ENCODE measurements at places on chromosomes 7 and 10.

GRCh38 chr10:70557876-70558275, 44.7 kb downstream of the PRF1 start:
- DNase-seq, result no peak

- no peak for DNase-seq
Measured at GRCh38 chr7:132603220-132603833, 27.1 kb upstream of the PLXNA4 start.

DNA sequence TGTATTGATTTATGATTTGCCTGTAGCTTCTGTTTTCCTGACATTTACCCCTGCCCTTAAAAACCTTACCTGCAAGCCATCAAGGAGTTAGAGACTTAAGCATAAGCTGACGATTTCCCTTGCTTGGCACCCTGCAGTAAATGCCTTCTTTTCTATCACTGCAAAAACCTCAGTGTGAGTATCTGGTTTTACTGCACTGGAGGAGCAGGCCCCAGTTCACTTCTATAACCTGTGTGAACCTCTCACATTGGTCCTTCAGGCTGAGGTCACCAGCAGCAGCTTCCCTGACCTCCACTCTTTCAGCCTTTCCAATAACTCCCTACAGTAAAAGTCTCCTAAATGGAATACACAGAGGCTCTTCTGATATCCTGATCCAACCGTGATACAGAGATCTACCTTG, 30.5 kb downstream of the NUP42 start:
- DNase-seq, result no peak

DNA sequence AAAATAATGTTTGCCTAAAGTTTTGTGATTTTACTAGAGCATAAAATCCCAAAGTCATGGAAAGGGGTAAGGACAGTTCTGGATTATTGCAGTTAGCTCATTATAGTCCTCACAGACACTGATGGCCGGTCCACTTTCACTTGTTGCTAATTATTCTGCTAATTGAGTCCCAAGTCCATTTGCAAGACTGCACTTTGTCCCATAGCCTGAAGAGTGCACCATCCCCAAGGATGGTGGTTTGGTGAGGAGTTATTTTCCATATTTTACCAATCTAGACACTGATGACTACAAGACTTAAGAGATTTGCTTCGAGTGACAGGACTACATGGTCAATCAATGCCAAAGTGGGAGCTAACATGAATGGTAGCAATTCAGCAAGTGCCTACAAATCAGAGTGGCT, 181.8 kb upstream of the CACNA2D1 start:
- DNase-seq, result no peak

GRCh38 chr7:128906001-128906765, 4.3 kb downstream of the KCP start:
- no peak for DNase-seq

GRCh38 chr10:77428691-77429395, 208.8 kb downstream of the KCNMA1 start:
- DNase-seq, result no peak

DNA sequence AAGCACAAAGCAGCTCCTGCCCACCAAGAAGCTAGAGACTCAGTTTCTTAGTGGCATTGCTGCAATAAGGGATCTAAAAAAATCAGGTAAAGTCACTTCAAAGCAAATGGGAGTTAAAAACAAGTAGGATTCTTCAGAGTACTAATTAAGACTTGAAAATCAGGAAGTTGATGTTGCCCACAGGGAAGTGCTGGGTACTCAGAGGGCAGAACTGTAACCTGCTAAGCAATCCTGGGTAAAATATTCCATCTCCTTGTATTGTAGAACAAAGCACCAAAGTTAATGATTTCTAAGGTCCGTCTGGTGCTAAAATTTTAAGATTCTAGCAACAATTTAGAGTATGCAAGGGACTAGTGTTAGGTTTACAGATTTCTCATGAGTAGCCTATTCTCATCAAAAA, 8.3 kb downstream of the PEX1 start:
- no peak for DNase-seq

DNA sequence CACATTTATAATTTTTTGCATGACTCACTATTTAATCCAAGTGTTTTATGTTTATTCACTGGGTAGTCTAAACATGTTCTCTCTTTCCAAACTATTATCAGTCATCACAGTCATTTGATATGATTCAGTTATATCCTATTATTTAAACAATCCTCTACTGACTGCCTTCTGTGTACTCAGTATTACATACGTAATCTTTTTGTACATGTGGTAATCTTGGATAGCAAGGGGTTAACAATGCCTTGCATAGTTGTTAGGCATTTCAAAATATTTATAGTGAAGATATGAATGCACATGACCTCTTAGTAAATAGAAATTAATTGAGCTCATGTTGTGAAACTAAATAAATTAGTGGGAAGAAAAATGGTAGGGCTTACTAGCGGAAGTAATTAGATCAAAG, 379.4 kb upstream of the KIAA1217 start:
- no peak for DNase-seq

GRCh38 chr7:115680921-115681320, 349.6 kb downstream of the TFEC start:
- DNase-seq, result no peak

DNA sequence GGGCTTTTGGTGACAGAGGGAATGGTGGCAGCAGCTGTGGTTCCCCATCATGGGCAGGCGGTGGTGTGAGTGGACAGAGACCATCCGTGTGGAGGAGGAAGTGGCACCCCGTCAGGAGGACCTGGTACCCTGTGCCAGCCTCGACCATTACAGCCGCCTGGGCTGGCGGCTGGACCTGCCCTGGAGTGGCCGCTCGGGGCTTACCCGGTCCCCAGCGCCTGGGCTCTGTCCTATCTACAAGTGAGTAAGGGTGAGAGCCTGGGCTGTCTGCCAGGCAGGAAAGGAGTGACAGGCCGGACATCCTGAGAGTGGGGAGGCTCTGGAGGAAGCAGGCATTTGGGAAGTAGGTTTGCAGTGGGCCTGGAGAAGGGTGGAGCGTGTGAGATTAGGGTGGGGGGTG, 2.9 kb upstream of the ZNF467 start:
- DNase-seq, result no peak

GRCh38 chr10:75254739-75255138, 19.0 kb upstream of the COMTD1 start:
- no peak for DNase-seq

DNA sequence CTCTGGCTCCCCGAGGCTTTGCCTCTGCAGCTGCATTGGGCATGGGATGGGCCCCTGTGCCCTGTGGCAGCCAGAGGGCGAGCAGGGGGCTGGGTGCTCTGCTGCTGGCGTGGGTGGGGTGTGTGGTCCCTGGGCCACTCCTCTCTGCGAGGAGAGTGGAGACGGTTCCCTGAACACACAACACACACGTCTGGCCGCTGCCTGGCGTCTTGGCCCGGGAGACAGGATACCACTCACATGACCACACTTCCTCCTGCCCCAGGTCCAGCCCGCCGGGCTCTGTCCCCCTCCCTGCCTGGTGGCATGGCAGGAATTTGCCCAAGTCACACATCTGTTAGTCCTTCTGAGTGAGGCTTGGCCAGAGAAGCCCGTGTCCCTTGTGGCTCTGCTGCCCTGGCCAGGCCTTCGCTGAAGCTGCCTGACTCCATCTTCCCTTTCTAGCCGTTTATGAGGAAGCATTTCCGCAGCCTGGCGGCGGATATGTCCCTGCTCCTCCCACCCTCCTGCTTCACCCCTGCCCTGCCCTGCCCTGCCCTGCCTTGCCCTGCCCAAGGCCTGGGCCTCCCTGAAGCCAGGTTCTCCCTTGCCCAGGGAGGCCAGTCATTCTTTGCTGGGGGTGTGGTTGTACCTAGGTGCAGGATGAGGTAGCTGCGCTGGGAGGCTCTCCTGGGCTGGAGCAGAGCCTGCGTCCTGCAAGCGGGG, 3.0 kb downstream of the BRI3 start:
- peak; percentile 28 for DNase-seq

DNA sequence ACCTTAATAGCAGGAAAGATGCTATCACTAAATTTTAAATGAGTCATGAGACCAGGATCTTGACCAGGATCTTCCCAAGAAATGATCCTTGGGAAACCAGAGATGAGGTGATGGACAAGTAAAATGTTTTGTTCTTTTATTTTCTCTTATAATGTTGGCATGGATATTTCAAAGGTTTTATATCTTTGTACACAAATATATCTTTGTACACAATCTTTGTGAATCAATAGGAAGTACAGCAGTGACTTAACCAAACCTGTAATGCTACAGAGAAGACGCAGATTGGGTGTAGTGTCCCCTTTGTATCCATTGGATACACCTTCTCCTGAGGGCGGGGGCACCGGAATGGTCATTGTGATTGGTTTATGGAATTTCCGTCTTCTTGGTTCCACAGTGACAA, 180.1 kb upstream of the CCDC6 start:
- DNase-seq, result no peak

- DNase-seq, result no peak
Measured at GRCh38 chr10:109991266-109991855, 16.4 kb upstream of the ADD3 start.

DNA sequence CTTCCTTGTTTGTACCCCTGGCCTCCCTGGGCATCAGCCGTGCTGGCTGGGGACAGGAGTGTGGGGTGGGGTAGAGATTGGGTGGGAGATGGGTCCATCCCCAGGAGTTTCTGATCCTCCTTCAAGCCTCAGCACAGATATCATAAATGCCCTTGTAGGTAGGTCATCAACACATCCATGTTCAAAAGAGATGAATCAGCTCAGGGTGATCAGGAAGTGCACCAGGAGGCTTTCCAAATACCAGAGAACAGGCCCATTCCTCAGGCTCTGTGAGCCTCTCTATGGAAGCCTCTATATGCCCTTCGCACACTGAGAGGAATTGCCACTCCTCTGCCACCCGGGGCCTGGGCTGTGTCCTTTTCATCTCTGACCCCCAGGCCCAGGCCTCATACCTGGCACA, 31.9 kb upstream of the ADCYAP1R1 start:
- DNase-seq, result no peak

DNA sequence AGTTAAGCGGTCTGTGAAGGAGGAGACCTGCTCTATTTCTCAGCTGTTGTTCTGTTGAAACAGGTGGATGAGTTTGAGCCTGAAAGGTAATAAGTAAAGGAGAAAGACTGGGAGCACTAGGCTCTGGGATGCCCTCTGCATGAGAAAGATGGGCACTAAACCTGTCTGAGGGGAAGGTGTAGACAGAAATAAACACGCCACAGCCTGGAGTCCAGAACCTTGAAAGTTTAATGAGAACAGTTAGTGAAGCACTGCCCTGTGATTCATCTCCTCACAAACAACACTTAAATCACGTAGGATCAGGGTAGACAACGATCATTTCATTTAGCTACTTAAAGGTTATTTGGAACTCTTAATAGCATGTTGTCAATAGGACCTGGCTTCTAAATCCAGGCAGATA, 193.1 kb downstream of the PHTF2 start:
- no peak for DNase-seq

DNA sequence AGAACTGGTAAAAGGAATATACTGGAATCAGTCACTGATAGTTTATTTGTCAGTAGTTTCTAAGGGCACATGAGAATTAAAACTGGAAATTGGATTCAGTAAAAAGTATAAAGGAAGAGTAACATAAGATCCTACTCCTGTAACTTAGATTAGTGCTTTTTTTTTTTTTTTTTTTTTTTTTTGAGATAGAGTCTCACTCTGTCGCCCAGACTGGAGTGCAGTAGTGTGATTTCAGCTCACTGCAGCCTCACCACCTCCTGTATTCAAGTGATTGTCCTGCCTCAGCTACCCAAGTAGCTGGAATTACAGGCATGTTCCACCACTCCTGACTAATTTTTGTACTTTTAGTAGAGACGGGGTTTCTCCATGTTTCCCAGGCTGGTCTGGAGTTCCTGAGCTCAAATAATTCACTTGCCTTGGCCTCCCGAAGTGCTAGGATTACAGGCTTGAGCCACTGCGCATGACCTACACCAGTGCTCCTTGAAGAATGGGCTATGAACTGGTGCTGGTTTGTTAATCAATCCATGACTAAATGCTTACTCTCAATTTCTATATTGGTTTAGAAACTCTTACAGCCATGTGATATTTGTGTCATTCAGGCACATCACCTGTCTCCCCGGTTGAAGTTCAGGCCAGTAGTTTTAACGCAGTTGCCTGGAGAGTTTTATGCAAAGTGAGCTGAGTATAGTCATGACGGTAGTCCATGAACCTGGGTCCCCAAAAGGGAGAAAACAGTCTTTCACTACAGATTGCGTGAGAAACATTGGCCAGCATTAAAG, 65.0 kb downstream of the ZEB1 start:
- no peak for DNase-seq

DNA sequence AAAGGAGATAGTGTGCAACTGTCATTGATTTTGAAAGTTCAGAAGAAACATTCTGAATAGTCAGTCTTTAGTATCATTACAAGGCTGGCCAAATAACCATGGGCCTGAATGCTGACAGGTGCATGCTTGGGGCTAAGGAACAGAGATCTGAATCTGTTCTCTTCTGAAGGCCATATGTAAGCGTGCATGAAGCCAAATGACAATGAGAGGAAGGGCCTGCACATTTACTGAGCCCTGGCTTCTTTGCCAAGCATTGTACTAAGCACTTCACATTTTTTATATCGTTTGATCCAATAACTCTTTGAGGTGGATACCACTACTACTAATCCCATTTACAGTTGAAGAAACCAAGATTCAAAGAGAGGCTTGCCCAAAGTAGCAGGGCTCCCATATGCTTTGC, 22.5 kb upstream of the TIAL1 start:
- DNase-seq, result no peak

DNA sequence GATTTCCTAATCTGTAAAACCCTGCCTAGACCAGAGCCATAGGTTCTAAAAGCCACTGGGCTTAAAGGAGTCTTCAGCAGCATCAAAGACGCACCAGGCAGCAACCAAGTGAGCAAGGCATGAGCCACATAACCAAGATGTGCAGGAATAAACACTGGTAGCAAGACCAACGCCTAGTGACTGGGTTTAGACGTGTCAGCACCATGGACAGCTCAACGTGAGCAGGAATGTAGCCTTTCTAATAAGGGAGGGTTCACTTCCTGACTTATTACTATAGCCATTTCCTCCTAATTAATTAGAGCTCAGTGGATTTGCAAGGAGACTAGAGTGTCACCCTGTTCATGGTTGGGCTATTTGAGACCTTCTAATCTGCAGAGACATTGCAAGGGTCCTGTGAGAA, 223.7 kb downstream of the LHFPL3 start:
- no peak for DNase-seq

GRCh38 chr7:135618510-135618909, 43.8 kb upstream of the STMP1 start:
- no peak for DNase-seq

GRCh38 chr10:43845121-43845520, 196.4 kb upstream of the ZNF32 start:
- DNase-seq, result no peak

DNA sequence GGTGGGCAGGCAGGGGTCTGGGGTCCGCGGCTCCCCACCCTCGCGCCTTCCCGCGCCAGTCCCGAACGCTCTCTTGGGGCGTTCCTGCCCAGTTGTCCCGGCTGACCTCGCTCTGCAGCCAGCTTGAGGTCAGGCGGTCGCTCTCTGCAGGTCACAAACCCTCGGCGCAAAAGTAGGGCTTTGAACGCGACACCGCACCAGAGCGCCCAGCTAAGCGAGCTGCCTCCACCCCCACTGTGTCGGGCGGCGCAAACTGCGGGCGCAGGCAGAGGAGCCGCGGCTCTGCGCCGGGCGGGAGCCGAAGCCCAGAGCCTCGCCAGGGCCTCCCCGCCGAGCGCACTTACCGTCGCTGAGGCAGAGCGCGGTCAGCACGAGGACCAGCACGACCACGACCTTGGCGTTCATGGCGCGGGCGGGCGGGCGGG, 284 bp downstream of the CXCL12 start:
- DNase-seq, result peak; percentile 57

Measured in GOT3 (cell line).